ENCODE measurements at places on chromosomes 11 and 22.

- DNase-seq, result no peak
These were observed 13.9 kb upstream of the ADSL start for GRCh38 chr22:40332319-40332781.

- DNase-seq, result no peak
These were observed 54.3 kb downstream of the ADM start for GRCh38 chr11:10359171-10359570.

DNA sequence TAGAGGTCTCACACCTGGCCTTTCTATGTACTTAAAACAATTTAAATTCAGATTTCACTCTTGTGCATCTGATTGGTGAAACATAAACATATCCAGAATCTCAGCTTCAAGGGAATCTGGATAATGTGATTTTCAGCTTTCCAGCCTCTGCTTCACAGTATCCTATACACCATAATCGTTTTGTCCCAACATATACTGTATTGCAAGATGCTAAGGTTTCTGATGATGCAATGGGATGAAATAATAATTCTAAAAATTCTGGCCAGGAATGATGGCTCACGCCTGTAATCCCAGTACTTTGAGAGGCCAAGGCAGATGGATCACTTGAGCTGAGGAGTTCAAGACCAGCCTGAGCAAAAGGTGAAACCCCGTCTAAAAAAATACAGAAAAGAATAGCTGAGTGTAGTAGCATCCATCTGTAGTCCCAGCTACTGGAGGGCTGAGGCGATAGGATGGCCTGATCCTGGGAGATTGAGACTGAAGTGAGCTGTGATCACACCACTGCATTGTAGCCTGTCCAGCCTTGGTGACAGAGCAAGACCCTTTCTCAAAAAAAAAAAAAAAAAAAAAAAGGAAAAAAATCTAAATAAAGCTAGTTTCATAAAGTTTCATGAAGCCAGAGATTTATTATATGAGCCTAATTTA is 41.0 kb upstream of the CTSC start:
- DNase-seq, result no peak

DNA sequence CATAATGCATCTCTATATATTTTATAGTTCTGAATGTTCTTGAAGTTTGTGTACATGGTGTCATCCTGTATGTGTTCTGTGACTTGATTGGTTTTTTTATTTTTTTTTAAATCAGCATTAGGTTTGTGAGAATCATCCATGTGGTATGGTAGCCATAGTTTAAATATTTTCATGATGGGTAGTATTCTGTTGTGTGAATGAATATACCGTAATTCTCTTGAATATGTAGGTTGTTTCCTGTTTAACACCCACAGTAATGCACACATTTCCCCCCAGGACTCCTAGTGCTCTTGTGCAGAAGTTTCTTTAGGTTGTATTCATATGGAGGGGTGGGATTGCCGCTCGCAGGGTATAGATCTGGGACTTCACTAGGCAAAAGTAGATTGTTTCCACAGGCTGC is 2.0 kb downstream of the PACS1 start:
- no peak for DNase-seq

GRCh38 chr11:130872981-130873380 is 43.3 kb downstream of the SNX19 start:
- peak; percentile 38 for DNase-seq

DNA sequence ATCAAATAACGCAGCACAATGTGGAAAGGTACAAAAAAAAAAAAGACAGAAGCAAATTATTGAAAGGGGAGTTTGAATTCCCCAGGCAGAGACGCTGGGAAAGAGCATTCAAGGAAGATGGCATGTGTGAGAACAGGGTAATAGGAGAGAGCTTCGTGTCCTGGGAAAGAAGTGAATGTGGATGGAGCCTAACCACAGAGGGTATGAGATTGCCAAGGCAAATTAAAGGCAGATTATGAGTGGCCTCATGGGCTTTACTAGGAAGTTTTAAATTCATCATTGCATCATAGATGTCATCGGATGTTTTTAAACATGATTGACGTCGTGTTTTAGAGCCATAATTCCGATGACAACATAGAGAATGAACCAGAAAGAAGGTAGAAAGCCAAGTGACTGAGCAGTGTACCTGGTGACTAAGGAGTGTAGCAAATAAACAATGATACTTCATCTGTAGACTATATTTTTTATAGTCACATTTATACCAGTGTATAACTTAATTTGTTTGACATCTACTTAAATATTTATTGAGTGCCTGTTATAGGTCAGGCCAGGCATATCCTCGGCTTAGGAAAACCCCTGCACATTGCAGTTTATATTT is 151.4 kb downstream of the MSANTD4 start:
- no peak for DNase-seq

DNA sequence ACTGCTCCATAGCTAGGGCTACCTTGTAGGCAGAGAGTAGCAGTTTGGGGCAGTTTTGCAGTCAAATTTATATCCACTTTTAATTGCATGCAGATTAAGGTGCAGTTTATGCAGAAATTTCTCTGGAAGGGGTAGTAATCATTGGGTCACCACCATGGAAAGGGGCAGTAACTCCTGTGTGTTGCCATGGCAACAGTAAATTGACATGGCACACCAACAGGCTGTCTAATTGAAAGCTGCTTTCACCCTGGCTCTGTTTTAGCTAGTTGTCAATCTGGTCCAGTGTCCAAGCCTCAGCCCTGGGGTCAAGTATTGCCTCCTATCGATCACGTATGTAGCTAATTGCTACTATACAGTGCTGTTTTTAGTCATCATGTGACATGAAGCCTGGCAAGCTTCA is 786.1 kb upstream of the CNTN5 start:
- no peak for DNase-seq

- no peak for DNase-seq
These were observed at the start of gene VPREB1 for GRCh38 chr22:22244316-22245250. VPREB1 (plus strand) TSS chr22:22244786; CDS start chr22:22244814, 28 bp downstream.

- no peak for DNase-seq
These were observed 155.6 kb upstream of the NCAM1 start for GRCh38 chr11:112805658-112806057.

- no peak for DNase-seq
These were observed 8.1 kb downstream of the FBXO7 start for GRCh38 chr22:32482708-32483107.

DNA sequence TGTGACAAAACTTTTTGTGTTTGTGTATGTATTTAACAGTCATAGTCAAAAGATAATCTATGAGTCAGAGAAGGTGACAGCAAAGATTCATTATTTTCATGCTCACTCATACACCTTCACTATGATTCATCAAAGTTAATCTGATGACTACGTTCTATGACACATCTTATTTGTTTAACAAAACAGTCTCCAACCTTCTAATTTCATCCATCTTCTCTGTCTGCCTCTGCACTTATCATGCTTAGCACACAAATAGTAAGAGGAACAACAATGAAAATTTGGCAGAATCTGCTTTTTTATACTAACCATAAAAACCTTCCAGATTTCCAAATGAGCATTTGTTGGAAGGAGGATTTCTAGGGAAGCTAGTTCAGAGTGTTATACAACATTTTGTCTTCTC is 568.9 kb downstream of the LUZP2 start:
- DNase-seq, result no peak

DNA sequence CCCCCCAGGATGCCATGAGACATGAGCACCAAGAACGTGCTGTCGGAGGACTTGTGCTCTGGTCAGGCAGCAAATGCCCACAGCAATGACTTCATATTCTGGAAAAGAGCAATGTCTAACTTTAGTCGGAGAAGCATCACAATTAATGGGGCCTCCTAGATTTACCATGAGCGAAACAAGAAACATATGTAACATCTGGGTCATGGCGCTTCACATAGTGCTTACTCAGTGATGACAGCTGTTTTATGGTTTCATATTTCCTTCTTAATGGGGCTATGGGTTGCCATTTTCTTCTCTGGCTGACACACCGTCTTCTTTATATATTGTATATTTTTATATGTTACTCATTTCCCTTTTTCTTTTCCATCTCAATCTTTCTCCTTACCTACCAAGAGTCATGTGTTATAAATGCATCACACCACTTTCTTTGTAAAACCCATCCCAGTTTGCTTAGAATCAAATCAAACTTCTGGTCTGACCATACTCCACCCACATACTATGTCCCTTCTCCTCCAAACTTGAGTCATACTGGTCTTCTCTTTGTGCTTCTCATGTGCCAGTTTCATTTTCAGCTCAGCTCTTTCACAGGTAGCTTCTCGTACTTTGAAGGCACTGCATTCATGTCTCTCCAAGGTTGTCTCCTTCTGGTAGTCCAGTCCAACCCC is 9.4 kb upstream of the CASP12 start:
- no peak for DNase-seq

DNA sequence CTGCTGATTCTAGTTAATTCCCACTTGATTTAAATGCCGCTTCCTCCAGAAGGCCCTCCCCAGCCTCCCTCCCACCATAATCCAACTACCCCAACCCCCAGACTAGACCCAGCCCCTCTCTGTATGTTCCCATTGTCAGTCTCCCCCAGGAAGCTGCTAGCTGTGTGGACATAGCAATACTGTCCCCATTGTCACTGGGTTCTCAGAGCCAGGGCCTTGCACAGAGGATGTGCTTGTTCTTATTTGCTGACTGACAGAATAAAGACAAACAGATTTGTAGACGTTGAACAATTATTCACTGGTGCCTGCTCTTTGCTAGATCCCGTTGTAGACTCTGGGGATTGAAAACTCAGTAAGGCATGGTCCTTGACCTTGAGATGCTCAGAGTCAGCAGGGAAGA is 45.7 kb upstream of the NAV2 start:
- DNase-seq, result no peak

DNA sequence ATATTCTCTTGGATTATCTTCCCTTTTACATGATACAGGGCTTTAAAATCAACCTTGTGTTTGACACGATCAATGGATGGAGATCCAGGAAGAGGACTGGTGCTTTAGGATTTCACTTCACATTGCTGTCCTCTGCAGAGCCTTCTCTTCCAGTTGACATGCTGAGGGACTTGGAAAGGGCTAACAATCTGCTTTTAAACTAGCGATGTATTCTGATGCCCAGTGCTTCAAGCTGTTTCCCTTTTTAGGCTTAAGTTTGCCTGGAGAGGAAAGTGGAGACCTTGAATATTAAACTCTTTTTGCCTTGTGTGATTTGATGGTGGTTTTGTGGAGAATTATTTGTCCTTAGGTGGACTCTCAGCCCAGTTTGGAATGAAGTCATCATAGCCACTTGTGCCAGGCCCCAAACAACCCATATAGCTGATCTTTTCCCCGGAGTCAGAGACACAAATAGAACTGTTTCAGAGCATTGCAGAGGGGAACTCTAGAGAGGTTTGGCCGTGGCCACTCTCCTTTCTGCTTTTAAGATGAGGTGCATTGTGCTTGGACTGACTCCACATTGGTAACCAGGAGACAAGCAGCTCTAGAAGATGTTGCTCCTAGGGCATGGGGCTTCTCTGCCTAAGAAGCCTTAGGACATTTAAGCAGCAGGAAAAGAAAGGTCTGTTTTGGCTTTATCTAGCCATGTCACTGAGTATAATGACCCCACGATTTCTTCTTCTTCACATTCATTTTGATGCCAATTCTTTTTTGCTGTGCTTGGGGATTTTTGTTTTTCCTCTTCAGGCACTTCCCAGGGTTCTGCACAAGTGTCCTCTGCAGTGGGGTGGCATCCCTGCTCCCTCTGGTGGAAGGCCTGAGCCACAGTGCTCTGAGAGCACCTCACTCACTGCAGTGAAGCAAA is 152.8 kb downstream of the NCAM1 start:
- peak; percentile 12 for DNase-seq
